ENCODE measurements at places on chromosomes 7 and 10. TPM values are rescaled to one million over a fixed set of nuclear protein-coding genes. Genes with fewer than 3 reads are reported as not detected.

SCRN1 gene
- total RNA-seq: 4.9 TPM

CYP2W1 gene
- not detected for total RNA-seq

NCF1 gene
- total RNA-seq: 0.30 TPM

- no peak for DNase-seq
- peaks cover 3% of the 10 kb centered on the region for H3K4me1 ChIP-seq
- peaks cover 41% of the 10 kb centered on the region for H3K27me3 ChIP-seq
- no peak overlapping the region for H3K27ac ChIP-seq
- H3K4me3 ChIP-seq: peak overlapping the region; percentile 13
These were observed 128.5 kb downstream of the WDR11 start for GRCh38 chr10:120979435-120980278.

- H3K4me1 ChIP-seq: peaks cover 6% of the 10 kb centered on the region
- peaks cover 4% of the 10 kb centered on the region for H3K27me3 ChIP-seq
- no peaks in the 10 kb centered on the region for H3K36me3 ChIP-seq
- H3K27ac ChIP-seq: no peak overlapping the region
- no peak overlapping the region for H3K4me3 ChIP-seq
These were observed 291.5 kb upstream of the ZNF32 start for GRCh38 chr10:43939939-43940820.

DNA sequence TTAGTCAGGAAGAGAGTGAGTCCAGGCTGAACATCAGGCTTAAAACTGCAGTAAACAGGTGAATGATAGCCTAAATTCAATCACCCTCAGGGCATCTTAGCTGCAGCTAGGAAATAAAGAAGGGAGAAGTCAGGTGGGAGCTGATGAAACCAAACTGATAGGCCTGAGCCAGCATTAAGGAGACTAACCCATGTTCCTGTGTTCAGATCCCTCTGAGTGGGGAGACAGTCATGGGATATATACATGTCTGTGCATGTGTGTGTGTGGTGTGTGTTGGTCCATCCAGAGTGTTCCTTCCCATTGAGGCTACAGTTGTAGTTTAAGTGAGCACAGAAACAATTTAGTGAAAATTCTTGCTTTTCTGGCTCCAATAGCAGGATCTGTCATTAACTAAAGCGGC is 480.9 kb downstream of the PHTF2 start:
- H3K4me1 ChIP-seq: no peaks in the 10 kb centered on the region
- no peak overlapping the region for H3K27ac ChIP-seq
- H3K27me3 ChIP-seq: no peaks in the 10 kb centered on the region
- no peak overlapping the region for H3K4me3 ChIP-seq
- H3K36me3 ChIP-seq: no peaks in the 10 kb centered on the region
- DNase-seq: no peak

DNA sequence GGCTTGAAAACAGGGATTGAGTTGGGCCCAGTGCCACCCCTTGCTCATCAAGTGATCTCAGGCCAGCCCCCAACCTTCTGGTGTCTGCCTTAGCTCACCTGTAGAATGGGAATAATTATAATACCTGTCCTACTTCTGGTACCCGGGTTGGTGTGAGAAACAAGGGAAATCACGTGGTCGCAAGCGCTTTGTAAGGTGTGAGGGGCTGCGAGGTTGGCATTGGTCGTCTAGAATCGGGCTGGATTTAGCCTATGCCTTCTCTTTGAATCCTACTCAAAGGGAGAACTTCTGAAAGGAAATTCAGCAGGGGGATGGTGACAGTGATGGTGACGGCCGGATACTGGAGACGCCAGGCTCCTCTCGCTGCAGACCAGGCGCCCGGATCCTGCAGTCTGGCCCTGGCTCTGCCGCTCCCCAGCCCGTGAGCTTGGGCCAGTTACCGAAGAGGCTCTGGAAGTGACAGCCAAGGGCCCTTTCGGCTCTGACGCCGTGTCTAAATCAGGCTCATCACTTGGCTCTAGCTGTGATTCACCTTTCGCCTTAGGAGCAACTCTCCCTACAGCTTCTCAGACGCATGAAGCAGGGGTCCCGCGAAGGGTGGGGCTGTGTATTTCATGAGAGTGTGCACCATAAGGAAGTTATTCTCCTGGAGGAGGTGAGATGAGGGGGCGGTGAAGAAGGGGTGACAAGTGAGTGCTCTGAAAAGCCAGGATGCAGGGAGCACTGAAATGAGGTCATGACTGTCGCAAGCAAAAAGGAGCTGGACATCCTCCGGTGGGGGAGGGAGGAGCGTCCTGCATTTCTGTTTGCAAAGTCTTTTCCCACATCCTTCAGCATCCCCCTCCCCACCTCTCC is 4.0 kb upstream of the CREB5 start:
- no peaks in the 10 kb centered on the region for H3K36me3 ChIP-seq
- no peak overlapping the region for H3K4me3 ChIP-seq
- peaks cover 60% of the 10 kb centered on the region for H3K27me3 ChIP-seq
- no peak for DNase-seq

- peaks cover 2% of the 10 kb centered on the region for H3K36me3 ChIP-seq
- no peaks in the 10 kb centered on the region for H3K4me1 ChIP-seq
- no peak overlapping the region for H3K27ac ChIP-seq
- H3K4me3 ChIP-seq: no peak overlapping the region
- DNase-seq: no peak
- no peaks in the 10 kb centered on the region for H3K27me3 ChIP-seq
These were observed 64.6 kb downstream of the FAS start for GRCh38 chr10:89055159-89055558.

GRCh38 chr7:97405835-97406234 is 288.3 kb downstream of the SDHAF3 start:
- no peaks in the 10 kb centered on the region for H3K36me3 ChIP-seq
- no peaks in the 10 kb centered on the region for H3K4me1 ChIP-seq
- no peak for DNase-seq
- no peak overlapping the region for H3K27ac ChIP-seq

GRCh38 chr10:16942381-16943078 is 125.3 kb upstream of the RSU1 start:
- no peaks in the 10 kb centered on the region for H3K27me3 ChIP-seq
- no peak for DNase-seq
- no peak overlapping the region for H3K4me3 ChIP-seq
- H3K36me3 ChIP-seq: no peaks in the 10 kb centered on the region

- no peaks in the 10 kb centered on the region for H3K36me3 ChIP-seq
- no peak overlapping the region for H3K4me3 ChIP-seq
- peaks cover 5% of the 10 kb centered on the region for H3K27me3 ChIP-seq
- no peaks in the 10 kb centered on the region for H3K4me1 ChIP-seq
These were observed 51.8 kb upstream of the ANK3 start for GRCh38 chr10:60441515-60441914.

DNA sequence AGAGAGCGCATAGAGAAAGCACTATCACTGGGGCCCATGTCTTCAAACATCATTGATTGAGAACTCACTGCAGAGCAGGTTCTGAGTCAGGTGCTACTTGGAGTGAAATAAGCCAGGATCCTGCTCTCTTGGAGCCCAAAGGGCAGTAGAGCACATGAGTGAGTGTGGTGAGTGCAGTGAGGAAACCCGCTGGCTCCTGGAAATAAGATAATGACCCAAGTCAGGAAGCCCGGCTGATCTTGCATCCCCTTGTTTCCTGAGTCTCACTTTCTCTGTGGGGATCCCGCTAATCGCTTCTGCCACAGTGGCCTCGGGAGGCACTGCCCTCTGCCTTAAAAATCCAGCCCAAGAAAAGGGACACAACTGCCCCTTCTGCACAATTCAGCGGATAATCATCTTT is 7.1 kb upstream of the FAM107B start:
- H3K27me3 ChIP-seq: no peaks in the 10 kb centered on the region
- H3K36me3 ChIP-seq: peaks cover 1% of the 10 kb centered on the region
- H3K4me1 ChIP-seq: peaks cover 4% of the 10 kb centered on the region
- H3K4me3 ChIP-seq: no peak overlapping the region

- H3K36me3 ChIP-seq: peaks cover 31% of the 10 kb centered on the region
- no peaks in the 10 kb centered on the region for H3K27me3 ChIP-seq
- H3K27ac ChIP-seq: no peak overlapping the region
- DNase-seq: no peak
- H3K4me3 ChIP-seq: no peak overlapping the region
These were observed 7.9 kb downstream of the GTF2I start for GRCh38 chr7:74665296-74665938.

DNA sequence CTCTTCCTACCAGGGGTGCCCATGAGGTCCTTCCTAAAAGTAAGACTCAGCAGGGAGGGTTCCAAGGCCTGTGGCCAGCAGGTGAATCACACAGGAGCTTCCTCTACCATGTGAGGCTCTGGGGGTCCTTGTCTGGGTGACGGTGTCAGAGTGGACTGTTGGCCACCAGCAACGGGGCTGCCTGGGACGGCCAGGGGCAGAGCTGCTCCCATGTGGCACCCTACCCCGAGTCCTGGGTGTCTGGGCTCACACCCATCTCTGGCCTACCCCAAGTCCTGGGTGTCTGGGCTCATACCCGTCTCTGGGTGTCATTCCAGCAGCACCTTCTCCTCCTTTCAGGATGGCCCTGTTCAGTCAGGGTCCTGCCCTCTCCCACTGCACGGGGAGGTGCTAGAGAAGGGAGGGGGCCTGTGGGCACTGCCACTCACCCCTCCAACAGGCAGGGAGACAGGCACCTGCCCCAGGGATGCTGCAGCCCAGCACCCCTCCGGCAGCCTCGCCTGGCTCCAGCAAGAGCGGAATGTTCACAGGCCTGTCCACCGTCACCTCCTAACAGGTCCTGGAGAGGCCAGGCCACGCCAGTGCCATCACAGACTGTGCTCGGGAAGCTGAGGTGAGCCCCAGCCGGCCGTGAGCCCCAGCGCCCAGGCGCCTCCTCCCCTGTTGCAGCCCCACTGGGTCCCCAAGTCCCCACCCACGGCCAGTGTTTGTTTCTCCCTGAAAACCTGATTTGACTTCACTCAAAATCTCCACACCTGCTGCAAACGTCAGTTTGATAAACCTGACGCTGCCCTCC is 143.7 kb downstream of the PTPRN2 start:
- H3K36me3 ChIP-seq: no peaks in the 10 kb centered on the region
- no peak overlapping the region for H3K27ac ChIP-seq
- DNase-seq: no peak

DNA sequence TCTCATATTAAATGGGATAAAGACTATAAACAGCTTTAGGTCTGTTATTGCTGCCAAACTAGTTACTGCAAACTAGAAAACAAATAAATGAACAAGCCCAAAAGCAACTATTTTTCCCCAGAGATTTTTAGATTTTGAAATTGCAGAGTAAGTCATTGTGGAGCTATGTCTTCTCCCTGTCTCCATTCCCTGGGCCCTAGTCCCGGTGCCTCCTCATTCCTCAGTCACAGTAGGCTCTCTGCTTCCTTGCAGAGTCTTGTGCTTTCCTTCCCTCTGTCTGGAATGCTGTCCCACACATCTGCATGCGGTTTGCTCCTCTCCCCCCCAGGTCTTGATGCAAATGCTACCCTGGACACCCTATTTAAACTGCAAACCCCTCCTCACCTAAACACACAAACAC is 4.0 kb downstream of the PNLIPRP3 start:
- H3K36me3 ChIP-seq: no peaks in the 10 kb centered on the region
- no peaks in the 10 kb centered on the region for H3K4me1 ChIP-seq

Data from activated CD8-positive, alpha-beta memory T cell treated with anti-CD3 and anti-CD28 coated beads, Interleukin-2, amount 10 ng/mL, durations not matched to agents 7 days and 5 days (primary cell).